PC-3 (cell line): ENCODE measurements at places on chromosomes 3 and 15. TPM values are rescaled to one million over a fixed set of nuclear protein-coding genes. Genes with fewer than 3 reads are reported as not detected.

The BSN gene
- 0.80 and 0.92 TPM in 2 replicates for total RNA-seq

The CHRNB4 gene
- not detected in 2 replicates for total RNA-seq

The ADAMTSL3 gene
- total RNA-seq = 7.9 and 10.9 TPM in 2 replicates

The CACNA2D2 gene
- total RNA-seq = 0.17 and 0.44 TPM in 2 replicates

The LTK gene
- 0.07 and 0.29 TPM in 2 replicates for total RNA-seq

The GPR15 gene
- not detected in 2 replicates for total RNA-seq

The C3orf20 gene
- total RNA-seq = not detected in 2 replicates

The ATP10A gene
- 2.6 and 5.0 TPM in 2 replicates for total RNA-seq

The PLSCR4 gene
- 0.69 and 0.84 TPM in 2 replicates for total RNA-seq

The CTXN2 gene
- total RNA-seq = not detected in 2 replicates
